ENCODE measurements at places on chromosomes 7 and 10.

DNA sequence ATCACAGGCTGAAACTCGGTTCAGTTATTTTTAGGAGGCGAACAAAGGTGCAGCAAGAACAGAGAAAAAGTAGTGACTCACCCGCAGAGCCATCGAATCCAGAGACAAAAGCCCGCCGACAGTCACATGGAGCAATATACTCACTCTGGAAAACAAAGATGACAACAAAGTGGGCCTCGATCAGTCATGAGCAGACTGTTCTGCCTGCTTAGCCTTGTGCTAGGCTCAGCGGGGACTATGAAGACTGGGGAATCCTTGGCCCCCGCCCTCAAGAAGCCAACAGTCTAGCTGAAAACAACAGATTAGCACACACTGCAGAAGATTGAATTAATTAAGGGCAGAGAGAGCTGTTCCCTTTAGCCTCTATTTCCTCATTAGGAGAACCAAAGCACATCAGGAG lies 30.4 kb downstream of the XPNPEP1 start:
- no peak for DNase-seq

GRCh38 chr10:97463363-97464132 lies 17.6 kb downstream of the ZDHHC16 start:
- DNase-seq: no peak

DNA sequence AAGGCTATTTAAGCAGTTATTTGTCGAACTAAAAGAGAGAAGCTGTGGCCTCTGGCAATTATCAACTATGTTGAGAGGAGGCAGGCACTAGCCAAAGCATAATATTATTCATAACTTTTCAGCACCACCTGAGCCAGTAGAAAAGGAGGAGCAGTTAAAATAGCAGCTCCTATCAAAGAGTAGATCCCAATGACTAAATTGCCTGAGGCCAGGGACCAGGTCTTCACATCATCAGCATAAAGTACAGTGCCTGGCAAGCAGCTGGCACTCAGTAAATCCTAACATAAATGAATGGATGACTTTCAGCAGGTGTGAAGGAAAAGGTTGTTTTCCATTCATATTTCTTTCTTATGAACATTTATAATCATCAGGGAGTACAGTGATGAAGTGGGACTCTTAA lies 309.0 kb upstream of the IMMP2L start:
- no peak for DNase-seq

DNA sequence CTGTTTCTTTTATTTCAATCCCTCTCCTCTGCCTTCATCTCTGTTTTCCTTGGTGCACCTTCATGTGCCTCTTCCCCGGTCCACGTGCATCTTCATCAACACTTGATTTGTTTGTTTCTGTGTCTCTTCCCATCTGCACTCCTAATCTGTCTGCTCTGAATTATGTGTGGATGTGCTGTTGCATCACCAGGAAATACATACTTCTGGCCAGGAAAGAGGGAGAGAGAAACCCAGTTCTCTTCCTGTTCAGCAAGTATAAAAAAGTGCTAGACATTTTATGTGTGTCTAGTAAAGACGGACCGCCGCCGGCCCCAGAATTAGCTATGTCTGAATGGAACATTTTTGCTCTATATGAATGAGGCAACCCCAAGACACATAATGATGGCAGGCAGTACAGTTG lies 93.8 kb downstream of the CALD1 start:
- no peak for DNase-seq

DNA sequence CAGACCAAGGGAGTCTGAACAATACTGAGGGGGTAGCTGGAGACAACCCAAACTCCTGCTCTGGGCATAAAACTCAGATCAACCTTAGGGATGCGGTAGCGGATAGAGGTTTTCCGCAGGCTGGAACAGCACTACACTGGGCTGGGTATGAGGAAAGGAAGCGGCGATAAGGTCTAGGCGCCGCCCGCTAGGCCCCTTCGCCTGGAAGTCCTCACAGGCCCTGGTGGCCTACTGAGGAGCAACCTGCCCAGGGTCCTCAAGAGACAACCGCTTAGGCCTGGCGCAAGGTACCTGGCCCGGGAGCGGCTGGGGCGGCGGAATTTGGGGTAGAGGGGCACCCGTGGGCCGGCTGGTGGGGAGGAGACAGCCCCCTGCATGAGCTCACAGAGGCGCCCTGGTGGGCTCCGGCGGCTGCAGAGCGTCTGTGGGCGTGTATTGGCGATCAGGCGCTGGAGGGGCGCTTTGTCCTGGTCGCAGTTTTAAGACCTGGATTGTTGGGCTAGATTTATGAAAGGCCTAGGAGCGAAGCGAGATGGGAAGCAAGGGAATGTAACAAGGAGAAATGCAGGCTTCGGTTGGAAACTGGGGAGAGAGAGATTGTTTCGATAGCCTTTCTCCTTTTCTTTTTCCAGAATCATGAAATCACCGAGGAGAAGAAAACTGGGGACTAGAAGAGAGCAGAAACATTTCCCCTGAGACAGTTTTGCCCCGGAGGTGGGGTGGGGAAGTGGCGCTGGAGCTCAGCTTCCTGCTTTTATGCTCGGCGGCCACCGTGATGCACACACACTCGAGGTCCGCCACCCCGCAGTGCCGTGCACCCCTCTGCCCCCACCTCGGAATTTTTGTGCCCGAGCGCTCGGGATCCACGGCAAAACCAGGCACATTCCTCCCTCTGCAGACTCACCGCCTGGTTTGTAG lies 2.4 kb upstream of the NKX2-3 start:
- DNase-seq: no peak

DNA sequence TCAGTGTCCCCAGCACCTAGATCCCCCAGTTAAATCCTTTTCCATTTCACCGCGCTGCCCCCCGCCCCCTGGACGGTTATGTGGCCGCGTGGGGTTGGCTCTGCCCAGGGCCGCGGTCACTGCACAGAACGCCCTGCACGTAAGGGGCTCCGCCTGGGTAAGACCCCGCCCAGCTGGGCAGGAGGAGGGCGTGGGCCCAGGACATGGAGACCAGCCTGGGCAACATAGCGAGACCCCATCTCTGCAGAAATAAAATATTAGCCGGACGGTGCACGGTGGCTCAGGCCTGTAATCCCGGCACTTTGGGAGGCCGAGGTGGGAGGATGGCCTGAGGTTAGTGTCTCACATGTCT lies 650 bp upstream of the ZFAND2A start:
- no peak for DNase-seq

DNA sequence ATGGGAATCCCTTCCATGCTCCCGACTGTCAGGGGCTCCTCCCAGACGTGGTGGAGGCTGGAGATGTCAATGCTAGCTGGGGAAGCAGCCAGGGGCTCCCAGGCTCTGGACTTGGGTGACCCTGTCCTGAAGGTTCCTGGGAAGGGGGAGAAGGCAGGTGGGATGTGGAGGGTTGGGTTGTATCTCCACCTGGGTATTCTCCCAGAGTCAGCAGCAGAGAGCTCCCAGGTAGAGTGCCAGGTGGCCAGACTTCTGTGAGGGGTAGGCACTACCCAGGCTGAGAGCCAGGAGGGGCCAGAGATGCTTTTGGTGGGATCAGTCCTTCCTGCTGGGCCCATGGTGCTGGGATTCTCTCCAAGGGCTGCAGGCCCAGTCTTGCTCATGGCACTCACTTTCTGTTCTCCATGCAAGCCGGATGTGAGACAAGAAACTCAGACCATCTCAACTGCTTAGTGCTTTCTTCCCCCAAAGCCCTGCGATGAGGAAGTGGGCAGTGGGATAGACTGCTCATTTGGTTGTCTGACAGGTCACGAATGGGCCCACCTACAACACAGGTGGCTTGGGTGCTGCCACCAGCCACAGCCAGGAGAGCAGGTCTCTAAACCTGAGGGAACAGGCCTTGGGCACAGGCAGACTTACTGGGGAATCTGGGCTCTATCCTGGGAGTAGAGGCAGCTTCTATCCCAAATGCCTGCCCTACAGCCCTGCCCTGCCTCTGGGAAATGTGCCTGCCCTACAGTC lies 52.5 kb upstream of the CAMK2B start:
- no peak for DNase-seq

DNA sequence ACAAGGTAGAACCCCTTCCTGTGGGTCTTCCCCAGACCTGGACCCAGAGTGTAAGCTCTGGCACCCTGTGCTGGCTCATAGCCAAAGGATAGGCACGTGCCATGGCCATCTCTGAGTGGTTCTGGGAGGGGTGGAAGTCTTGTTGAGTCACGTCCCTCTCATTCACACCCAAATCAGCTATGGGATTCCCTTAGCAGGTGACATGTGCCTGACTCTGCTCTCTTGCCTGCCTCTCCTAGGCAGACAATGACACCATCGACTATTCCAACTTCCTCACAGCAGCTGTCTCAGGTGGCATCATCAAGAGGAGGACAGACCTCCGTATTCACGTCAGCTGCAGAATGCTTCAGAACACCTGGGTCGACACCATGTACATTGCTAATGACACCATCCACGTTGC lies 59.8 kb downstream of the C10orf120 start:
- DNase-seq: no peak

GRCh38 chr10:132227851-132228390 lies 41.2 kb downstream of the DPYSL4 start:
- DNase-seq: no peak

GRCh38 chr10:66996996-66997395 lies 71.2 kb downstream of the LRRTM3 start:
- DNase-seq: no peak

DNA sequence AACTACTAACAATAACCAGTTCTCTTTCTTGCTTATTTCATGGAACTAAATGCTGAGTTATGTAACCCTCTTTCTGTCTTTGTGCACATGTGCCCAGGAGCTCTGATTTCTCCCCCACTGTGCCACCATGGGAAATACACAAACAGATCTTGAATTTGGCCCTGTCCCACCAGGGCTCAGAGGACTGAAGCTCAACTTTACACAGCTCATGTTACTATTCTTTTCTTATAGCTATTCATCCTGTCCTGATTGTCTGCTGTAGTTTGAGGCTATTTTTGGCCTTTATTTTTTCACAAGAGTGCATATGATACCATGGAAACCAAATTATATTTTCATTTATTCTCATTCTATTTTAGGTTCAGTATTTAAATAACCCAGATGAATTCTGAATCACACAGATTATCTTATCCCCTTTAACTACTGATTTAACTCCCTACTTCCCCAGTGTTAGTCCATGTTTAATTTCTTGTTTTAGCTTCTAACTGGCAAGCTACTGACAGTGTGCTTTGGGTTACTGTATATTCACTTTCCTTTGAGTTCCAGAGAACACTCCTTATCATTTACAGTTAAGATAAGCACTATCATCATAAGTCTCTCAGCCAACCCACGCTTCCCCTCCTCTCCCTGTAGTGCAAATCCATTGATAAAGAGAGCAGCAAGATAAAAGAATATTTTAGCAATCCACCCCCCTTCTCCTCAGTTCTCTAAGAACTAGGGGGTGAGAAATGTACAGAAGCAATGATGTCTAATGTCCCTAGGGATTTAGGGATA lies 71.8 kb upstream of the GSDME start:
- DNase-seq: no peak
